Inflammatory macrophage treated with lipopolysaccharide for 1 hour (primary cell): ENCODE measurements at places on chromosomes 4 and X.

DNA sequence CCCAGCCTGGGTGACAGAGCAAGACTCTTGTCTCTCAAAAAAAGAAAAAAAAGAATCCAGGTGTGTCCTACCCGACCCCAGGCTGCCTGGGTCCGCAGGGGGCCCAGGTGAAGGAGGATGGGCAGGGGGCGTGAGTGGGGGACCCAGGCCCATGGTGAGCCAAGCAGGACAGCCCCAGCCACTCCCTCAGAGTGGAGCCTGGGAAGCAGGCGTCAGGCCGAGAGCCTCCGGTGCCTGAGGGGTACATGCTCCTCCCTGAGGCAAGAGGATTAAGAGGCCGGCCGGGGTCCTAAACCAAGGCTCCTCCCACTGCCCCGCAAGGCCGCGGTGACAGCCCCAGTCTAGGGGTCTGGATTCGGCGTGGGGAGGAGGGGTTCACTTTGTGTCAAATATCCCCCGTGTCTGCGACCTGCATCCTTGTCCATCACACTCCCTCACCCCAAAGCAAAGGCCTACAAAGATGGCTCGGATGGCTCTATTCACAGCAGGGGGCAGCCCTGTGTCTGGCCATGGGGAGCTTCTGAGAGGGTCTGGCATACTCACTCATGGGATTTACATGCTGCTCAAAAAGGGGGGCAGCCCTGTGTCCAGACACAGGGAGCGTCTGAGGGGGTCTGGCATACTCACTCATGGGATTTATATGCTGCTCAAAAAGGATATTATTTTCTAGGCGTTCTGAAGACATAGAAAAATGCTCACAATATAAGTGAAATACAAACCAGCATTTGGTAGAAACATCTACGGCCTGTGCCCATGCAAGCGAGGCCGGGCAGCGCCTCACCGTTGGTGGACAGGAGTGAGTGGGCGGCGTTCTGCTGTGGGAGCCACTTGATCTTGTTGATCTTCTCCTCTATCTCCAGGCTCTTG is 94.6 kb downstream of the PPP2R2C start:
- DNase-seq: no peak

GRCh38 chrX:111445485-111445884 is 33.5 kb upstream of the DCX start:
- peak; percentile 50 for DNase-seq

GRCh38 chr4:189771696-189772361 is 168.8 kb upstream of the FRG1 start:
- DNase-seq: peak; percentile 3

- no peak for DNase-seq
Measured at GRCh38 chrX:53244610-53245009, 19.6 kb upstream of the KDM5C start.

DNA sequence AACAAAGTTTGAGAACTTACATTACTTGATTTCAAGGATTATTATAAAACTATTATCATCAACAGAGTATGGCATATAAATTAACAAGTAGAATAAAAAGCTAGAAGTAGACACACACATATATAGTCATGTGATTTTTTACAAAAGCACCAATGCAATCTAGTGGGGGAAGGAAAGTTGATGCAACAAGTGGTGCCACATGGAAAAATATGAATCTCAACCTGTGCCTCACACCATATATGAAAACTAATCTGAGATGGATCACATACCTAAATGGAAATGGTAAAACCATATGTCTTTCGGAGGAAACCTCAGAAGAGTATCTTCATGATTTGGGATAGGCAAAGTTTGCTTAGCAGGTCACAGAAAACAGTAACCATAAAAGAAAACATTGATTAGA is 34.9 kb upstream of the USP9X start:
- DNase-seq: no peak

DNA sequence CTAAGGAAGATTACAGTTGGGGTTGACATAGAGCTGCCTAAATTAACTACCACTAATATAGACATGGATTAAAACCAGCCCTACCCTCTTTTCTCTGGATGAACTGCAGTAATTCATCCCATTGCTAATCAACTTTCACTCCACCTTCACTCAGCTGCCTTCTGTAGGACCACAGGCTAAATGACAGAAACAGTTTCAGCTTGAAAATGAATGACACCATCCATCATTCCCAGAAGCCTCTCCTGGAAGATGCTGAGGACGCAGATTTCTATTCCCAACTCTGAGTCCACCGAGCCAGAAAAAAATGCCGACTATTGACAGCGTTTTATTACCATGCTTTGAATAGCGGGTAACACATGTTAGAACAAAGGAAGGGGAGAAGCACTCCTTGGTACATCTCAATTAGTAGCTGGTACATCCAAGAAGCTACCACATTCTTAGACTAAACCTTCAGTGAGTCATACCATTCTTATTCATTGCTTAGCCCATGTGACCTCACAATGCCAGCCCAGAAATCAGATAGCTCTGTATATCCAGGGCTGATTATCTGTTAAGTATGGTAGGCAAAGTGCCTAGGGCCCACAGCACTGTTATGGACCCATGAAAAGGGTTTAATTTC is 25.3 kb downstream of the DCX start:
- no peak for DNase-seq

- DNase-seq: no peak
Measured at GRCh38 chrX:6026429-6026828, 202.2 kb downstream of the NLGN4X start.

DNA sequence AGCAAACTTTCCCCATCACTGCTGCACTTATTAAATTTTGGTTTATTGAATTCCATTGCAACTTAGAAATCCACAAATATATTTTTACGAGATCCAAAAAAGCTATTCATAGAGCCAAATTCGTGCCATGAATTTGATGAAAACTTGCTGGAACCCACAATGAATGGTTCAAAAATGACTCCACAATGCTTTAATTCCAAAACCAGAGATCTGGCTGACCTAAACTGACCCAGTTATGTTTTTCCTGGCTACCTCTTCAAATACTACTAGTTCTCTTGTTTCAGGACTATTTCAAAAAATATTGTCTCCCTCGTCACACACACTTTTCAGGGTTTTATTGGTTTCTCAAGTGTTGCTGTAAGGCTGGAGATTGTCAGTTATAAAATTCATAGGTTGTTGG is 474.8 kb downstream of the PDGFC start:
- DNase-seq: no peak

DNA sequence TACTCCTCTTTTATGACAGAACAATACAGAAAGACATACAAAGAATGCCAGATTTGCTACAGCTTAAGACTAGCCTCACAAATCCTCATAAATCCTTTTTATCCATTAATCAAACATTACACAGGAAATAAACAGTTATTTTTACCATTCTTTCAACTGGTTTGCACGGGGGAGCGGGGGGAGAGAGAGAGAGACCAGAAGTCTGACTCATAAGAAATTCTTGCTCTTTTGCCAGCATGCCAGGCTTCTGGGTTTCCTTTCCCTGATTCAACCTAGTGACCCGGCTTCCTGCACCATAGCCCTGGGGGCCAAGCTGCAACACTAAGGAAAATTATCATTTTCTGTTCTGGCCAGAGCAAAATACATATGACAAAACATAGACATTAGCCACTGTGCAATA is 6.8 kb upstream of the RRAGB start:
- DNase-seq: no peak

DNA sequence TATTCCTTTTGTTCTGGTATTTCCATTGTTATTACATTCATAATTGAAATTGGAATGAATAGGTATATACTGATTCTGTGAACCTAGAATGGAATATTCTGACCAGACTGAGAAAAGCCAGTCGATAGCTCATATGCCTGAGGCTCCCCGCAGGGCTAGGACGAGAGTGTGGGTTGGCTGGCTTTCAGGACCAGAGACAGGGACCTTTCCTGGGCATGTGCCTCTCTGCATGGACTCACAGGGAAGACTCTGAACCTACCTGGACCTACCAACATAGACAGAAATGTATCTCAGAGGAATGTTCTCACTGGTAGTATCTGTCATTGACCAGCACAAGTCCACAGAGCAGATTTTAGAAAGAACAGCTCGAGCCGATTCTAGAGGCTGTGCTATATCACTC is 214.6 kb downstream of the FRMPD4 start:
- no peak for DNase-seq

DNA sequence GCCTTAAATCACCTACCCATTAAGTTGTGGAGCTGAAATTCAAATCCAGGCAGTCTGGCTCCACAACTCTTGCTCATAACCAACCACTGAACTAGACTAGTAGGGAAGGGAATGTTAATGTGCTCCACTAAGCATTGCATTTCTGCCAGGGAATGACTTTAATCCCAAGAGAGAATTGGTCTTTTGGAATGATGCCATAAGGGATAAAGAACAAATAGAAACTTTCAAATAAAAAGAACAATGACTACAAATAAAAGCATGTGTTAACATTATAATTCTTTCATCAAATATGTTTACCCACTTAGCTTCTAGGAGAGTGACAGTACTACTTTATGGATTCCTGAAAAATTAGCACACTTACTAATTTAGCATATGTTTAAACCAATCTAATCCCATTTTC is 905.9 kb downstream of the CENPC start:
- no peak for DNase-seq

DNA sequence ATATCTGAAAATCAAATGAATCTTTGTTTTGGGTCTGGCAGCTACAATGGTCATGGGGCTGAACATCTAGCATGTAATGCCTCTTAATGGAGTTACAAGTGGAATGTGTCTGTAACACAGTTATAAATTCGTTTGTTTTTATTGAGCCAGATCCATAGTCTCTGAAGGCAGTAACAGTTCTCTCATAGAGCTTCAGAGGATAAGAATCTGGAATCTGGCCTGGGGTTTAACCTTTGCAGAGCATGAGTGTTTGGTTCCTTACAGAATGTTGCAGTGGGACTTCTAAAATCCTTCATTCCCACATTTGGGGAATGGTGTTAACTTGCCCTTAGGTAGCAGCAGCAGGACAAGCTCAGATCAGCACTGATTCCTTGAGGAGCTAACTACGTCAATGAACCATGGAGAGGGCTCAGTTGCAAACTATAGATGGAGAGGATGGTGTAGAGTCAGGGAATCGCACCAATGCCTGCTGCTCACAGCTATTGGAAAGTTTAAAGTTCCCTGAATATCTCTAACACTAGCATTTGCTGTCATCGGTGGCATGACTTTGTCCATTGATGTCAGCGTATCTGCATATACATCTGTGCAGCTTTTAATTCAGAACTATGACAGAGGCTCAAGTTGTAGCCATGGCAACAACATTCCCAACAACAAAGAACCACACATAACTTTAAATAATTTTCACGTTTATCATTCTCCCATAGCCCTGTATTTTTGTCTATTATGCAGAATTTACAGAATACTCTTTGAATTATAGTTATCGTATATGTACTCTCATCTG is 72.2 kb downstream of the RASGEF1B start:
- DNase-seq: no peak

GRCh38 chrX:7614616-7615015 is 228.4 kb upstream of the VCX start:
- DNase-seq: no peak

DNA sequence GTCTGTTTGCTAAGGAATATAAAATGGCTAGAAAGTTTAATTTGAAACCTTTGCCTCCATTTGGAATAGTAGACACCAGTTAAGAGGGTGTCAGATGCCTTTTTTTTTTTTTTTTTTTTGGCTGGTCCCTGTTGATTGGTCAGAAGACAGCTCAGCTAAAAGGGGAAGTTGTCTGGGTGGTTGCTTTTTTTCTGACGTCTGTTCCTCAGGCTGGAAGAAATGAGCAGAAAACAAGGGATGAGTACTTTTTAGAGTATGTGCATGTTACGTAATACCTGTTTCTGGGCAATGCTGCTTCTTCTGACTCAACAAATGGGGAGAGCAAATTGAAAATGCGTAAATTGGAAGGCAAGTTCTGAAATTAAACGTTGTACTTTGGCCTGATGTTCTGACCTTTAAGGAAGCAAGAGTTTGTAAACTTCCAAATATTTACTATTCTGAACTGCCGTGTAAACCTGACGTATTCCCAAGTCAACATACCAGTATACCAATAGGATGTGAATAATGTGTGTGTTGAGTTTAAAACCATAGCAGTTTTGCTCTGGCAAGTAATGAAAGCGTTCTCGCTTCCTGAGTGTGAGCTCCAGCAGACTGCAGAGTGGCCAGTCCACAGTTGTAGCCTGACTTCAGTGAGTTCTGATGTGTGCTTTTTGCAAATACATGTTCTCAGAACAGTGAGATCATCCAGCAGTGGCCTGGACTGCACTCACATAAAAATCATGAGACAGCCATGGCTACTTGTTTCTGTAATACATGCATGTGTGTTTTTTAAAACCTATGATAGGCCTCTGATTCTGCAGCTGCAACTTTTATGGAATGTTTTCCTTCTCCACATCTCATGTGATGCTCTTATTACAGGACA is 1.7 kb downstream of the SAT1 start:
- DNase-seq: peak; percentile 64

DNA sequence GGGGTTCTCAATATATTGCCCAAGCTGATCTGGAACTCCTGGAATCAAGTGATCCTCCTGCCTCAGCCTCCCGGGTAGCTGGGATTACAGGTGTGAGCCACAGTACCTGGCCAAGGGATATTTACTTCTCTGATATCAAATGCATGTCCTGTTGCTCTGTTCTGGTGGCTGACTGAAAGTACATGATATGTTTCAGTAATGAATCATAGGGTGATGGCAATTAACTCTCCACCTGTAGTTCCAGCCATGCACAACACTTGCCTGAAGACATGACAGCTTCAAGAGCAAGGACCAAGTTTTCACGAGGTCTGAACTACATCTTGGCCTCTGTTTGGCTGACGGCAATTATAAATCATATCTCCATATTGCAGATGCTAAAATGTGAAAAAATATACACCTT is 9.1 kb downstream of the ZCCHC4 start:
- no peak for DNase-seq

DNA sequence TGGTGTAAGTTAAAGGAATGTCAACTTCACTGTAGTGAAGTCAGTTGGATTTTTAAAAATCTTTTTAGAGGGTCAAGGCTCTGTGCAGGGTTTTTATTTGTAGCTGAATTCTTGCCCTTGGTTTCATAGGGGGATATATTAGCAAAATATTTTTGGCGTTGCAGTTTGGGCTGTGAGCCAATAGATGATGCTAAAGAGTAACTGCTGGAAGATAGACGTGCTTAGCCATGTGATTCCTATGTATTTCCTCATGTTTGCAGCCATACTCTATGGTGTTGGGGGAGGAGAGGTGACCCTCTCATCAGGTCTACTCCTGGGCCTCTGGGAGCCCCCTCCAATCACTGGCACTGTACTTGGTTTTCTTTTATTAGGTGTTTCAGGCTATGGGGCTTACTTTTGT is 246.7 kb upstream of the ARHGAP24 start:
- DNase-seq: no peak

GRCh38 chr4:40395166-40395900 is 60.2 kb downstream of the CHRNA9 start:
- DNase-seq: no peak
